ENCODE measurements at places on chromosomes 16 and 17.

GRCh38 chr17:60524463-60525327, 1.3 kb downstream of the APPBP2 start:
- H3K27ac ChIP-seq = peak overlapping the region; percentile 84
- H3K27me3 ChIP-seq = no peaks in the 10 kb centered on the region
- DNase-seq = no peak
- H3K4me1 ChIP-seq = peaks cover 7% of the 10 kb centered on the region
- H3K36me3 ChIP-seq = peaks cover 4% of the 10 kb centered on the region

GRCh38 chr17:1529863-1530262, 13.5 kb upstream of the INPP5K start:
- H3K27ac ChIP-seq = peak overlapping the region; percentile 36
- peak; percentile 29 for DNase-seq
- peaks cover 11% of the 10 kb centered on the region for H3K4me1 ChIP-seq
- H3K36me3 ChIP-seq = peaks cover 4% of the 10 kb centered on the region
- no peak overlapping the region for H3K4me3 ChIP-seq

GRCh38 chr16:7545251-7545650, 212.6 kb downstream of the RBFOX1 start:
- no peak overlapping the region for H3K27ac ChIP-seq
- no peaks in the 10 kb centered on the region for H3K27me3 ChIP-seq
- no peaks in the 10 kb centered on the region for H3K36me3 ChIP-seq
- no peak for DNase-seq
- H3K4me1 ChIP-seq = no peaks in the 10 kb centered on the region
- H3K4me3 ChIP-seq = no peak overlapping the region

DNA sequence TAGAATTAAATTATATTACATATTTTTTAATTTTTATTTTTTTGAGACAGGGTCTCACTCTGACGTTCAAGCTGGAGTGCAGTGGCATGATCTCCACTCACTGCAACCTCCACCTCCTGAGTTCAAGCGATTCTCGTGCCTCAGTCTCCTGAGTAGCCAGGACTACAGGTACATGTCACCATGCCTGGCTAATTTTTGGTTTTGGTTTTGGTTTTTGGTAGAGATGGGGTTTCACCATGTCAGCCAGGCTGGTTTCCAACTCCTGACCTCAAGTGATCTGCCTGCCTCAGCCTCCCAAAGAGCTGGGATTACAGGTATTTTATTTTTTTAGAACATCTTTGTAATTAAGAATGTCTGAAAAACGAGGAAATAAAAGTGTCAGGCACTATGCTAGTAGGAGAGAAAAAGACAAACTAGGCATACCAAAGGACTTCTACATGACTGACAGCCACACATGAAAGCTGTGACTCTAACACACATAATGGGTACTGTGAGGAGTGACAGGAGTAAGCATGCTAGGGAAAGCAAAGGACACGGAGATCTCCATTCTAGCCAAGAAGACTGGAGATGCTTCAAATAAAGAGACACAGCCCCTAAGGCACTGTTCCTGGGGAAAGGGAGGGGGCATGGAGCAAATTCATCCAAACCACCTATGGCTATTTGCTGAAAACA, 7.3 kb downstream of the GNA13 start:
- H3K27ac ChIP-seq = peak overlapping the region; percentile 50
- no peaks in the 10 kb centered on the region for H3K27me3 ChIP-seq
- peaks cover 47% of the 10 kb centered on the region for H3K4me1 ChIP-seq
- H3K4me3 ChIP-seq = 0 out of 2 replicates have a peak overlapping the region, but pooled peaks have one; percentile 4

DNA sequence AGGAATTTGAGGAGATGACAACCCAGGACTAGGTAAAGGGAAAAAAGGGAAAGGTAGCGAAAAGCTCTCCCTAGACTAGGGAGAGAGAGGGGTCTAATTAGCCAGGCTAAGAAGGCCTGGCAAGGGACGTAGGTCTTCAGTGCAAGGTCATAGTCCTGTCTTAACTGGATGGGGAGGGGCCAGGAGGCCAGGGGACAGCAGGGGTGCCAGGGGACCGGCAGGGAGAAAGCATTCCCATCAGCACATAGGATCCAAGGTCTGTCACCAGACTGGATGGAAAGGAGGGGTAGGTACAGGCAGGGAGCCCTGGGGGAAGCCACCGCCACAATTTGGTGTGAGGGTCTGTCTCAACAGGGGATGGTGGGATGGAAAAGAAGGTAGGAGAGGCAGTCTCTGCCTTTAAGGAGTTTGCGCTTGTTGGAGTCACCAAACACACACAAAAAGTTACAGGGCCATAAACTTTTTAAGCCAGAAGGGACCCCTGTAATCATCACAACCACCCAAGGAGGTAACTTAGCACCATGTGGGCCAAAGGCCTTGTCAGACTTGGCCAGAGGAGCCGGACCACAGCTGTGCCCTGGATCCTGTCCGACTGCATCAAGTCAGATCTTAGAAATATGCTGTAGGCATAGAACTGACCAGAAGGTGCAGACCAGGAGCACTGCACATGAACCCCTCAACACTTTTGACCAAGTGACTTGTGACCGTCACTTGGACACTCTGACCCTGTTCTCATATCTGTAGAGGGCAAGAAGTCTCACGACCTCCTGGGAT, 10.0 kb downstream of the AXIN2 start:
- no peak for DNase-seq
- no peak overlapping the region for H3K4me3 ChIP-seq
- H3K27me3 ChIP-seq = no peaks in the 10 kb centered on the region
- H3K4me1 ChIP-seq = no peaks in the 10 kb centered on the region
- no peak overlapping the region for H3K27ac ChIP-seq

- no peak for DNase-seq
- H3K27ac ChIP-seq = no peak overlapping the region
- H3K4me1 ChIP-seq = no peaks in the 10 kb centered on the region
- H3K27me3 ChIP-seq = no peaks in the 10 kb centered on the region
- H3K4me3 ChIP-seq = no peak overlapping the region
Measured at GRCh38 chr16:47096297-47096696, 47.4 kb downstream of the NETO2 start.

- DNase-seq = no peak
- H3K4me3 ChIP-seq = no peak overlapping the region
- no peak overlapping the region for H3K27ac ChIP-seq
- H3K36me3 ChIP-seq = no peaks in the 10 kb centered on the region
Measured at GRCh38 chr16:54647216-54647615, 283.4 kb upstream of the IRX5 start.

DNA sequence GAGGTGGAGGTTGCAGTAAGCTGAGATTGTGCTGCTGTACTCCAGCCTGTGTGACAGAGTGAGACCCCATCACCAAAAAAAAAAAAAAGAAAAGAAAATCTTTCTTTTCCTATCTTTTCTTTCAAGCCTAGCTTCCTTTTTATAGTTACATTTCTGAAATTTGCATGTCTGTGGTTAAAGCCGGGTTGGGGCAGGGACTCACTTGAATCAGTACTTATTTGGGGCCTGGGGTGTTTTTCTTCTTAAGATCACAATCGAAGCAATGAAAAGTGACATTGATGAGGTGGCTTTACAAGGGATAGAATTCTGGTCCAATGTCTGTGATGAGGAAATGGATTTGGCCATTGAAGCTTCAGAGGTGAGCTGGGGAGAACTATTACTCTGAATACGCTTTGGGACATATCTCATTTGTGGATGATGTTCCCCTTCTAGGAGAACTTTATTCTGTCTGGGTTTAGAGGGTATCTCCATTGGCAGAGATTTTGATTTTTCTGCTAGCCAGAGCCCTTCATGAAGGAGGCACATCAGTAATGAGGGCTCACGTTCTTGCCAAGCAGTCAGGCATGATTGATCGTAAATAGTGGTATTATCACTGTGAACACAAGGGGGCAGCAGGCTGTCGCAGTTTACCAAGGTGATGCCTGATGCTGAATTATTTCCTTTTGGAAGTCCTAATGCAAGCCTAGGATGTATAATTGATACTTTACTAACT, 14.3 kb downstream of the KPNB1 start:
- H3K4me1 ChIP-seq = peaks cover 39% of the 10 kb centered on the region
- no peak overlapping the region for H3K4me3 ChIP-seq
- no peaks in the 10 kb centered on the region for H3K27me3 ChIP-seq
- peaks cover 38% of the 10 kb centered on the region for H3K36me3 ChIP-seq

DNA sequence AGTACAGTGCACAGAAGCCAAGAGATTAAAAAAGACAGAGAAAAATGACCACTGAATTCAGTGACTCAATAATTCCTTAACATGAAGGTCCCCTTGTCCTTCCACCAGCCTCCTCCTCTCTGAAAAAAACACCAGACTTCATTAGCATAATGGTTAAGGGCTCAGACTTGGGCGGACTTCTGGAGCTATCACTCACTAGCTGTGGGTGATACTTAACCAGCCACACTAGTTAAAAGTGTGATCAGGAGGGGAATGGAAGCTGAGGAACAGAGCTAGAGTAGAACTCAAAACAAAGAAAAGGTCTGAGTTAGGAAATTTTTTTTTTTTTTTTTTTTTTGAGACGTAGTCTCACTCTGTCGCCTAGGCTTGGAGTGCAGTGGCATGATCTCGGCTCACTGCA, 23.2 kb downstream of the ZNF652 start:
- no peaks in the 10 kb centered on the region for H3K27me3 ChIP-seq
- H3K36me3 ChIP-seq = no peaks in the 10 kb centered on the region
- peaks cover 17% of the 10 kb centered on the region for H3K4me1 ChIP-seq
- H3K27ac ChIP-seq = no peak overlapping the region
- H3K4me3 ChIP-seq = no peak overlapping the region
- DNase-seq = no peak

DNA sequence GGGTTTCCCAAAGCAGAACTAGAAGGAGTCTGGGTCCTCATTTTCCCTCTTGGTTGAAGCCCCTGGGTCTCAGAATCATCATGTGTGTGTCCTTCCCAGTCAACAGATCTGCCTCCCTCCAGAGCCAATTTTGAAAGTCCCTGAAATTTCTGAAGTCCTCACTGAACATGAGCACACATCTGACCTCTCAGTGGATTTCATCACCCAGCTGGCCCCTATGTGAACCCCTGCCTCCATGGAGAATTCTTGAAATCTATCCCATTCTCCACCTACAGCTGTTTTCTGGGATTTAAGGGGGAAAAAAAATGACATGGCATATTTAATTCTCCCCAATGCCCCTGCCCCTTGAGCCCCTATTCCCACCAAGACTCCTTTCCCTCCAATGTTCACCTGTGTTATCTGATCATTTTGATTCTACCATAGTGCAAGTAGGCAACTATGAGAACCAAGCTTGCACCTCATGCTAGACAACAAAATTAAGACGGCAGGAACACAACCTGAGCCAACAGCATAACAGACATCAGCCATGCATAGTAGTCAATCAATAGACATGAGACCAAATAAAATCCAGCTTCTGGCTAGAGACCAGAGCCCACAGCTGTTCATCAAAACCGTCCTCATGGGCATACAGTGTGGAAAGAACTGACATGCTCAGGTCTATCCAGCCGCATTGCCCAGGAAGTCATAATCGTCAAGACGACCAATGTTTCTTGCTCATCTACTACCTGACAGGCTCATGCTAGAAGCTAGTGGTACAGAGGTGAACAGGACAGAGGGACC, 14.9 kb downstream of the SOX9 start:
- no peaks in the 10 kb centered on the region for H3K36me3 ChIP-seq
- no peaks in the 10 kb centered on the region for H3K27me3 ChIP-seq
- DNase-seq = no peak
- H3K4me3 ChIP-seq = no peak overlapping the region
- H3K4me1 ChIP-seq = no peaks in the 10 kb centered on the region

- H3K36me3 ChIP-seq = no peaks in the 10 kb centered on the region
- H3K4me3 ChIP-seq = no peak overlapping the region
- no peak for DNase-seq
- no peaks in the 10 kb centered on the region for H3K27me3 ChIP-seq
- H3K4me1 ChIP-seq = no peaks in the 10 kb centered on the region
- no peak overlapping the region for H3K27ac ChIP-seq
Measured at GRCh38 chr17:69030169-69030568, 30.6 kb downstream of the ABCA9 start.

GRCh38 chr17:27430882-27431491, 25.3 kb upstream of the KSR1 start:
- no peak overlapping the region for H3K27ac ChIP-seq
- no peak for DNase-seq
- no peaks in the 10 kb centered on the region for H3K36me3 ChIP-seq
- H3K27me3 ChIP-seq = no peaks in the 10 kb centered on the region
- H3K4me3 ChIP-seq = no peak overlapping the region

DNA sequence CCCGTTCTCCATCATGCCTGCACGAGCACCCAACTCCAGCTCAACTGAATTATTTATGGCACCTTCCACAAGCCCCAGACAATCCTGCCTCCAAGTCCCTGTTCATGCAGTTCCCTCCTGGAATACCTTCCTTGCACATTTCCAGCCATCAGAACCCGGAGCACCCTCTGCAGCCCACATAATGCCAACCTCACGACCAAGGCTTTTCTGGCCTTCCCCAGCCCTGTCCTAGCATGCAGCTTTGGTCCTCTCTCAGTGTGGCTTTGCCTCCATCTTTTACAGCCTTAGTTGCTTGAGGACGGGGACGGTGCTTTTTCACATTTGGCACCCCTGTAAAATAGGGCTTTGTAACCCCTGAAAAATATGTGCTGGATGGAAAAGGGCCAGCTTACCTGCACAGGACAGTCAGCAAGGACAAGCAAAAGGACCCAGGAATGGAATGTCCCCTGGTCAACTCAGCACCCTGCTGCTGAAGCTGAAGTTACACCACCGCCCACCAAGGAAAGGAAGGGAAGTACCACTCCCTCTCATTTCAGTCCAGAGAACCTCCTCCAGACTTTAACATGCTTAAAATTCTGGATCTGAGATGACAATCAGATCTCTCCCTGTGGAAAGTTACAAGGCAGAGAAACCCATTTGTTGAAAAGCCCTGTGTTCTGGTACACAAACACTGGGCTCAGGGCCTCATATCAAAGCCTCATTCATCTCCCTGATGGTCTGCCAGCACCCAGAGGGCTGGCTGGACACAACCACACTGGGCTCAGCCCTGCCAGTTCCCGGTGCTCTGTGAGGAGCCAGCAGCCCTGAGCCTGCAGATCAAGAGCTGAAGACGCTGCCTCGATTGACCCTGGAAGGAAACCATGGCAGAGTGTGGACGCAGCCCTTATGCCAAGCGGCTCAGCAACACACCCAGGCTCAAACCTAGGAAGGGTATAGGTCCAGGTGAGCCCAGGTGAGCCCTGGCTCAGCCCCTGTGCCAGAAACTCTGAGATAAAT, 2.9 kb downstream of the SLC39A11 start:
- no peak overlapping the region for H3K4me3 ChIP-seq
- DNase-seq = no peak
- no peaks in the 10 kb centered on the region for H3K36me3 ChIP-seq
- H3K27me3 ChIP-seq = no peaks in the 10 kb centered on the region

DNA sequence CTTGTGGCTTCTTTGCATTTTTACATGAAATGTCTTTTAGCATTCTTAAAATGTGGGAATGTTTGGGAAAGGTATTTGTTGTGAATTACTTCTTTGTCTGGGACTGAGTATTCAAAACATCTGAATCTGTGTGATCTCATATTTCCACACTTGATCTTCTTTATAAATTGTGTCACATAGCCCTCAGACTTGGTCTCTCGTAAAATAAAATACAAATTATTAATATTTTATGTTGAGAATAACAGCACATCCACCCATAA, 81.9 kb downstream of the TUBD1 start:
- H3K4me3 ChIP-seq = no peak overlapping the region
- H3K4me1 ChIP-seq = no peaks in the 10 kb centered on the region
- no peaks in the 10 kb centered on the region for H3K36me3 ChIP-seq
- no peaks in the 10 kb centered on the region for H3K27me3 ChIP-seq
- no peak for DNase-seq
